Hair follicle dermal papilla cell (primary cell): ENCODE measurements at places on chromosomes 6 and 20. TPM values are rescaled to one million over a fixed set of nuclear protein-coding genes. Genes with fewer than 3 reads are reported as not detected.

The GNAS-AS1 gene
- 0.73 and 0.81 TPM in 2 replicates for total RNA-seq

The SIRPD gene
- not detected in 2 replicates for total RNA-seq

The HS3ST5 gene
- not detected in 2 replicates for total RNA-seq

The MTFR2 gene
- 0.49 and 0.73 TPM in 2 replicates for total RNA-seq

The MATN4 gene
- not detected in 2 replicates for total RNA-seq

The KCNK15 gene
- 115 and 133 TPM in 2 replicates for total RNA-seq

The SLCO4A1 gene
- total RNA-seq: under 0.01 and 0.16 TPM in 2 replicates

The AGPAT1 gene
- 28.1 and 37.0 TPM in 2 replicates for total RNA-seq

The CHMP4B gene
- 27.7 and 30.7 TPM in 2 replicates for total RNA-seq

The RAET1G gene
- total RNA-seq: 1.3 and 1.9 TPM in 2 replicates

The HMGCLL1 gene
- total RNA-seq: 0.16 and 0.24 TPM in 2 replicates

The LKAAEAR1 gene
- not detected in 2 replicates for total RNA-seq

The SCGN gene
- total RNA-seq: not detected in 2 replicates

The SLC32A1 gene
- total RNA-seq: not detected in 2 replicates

The PNPLA1 gene
- total RNA-seq: not detected in 2 replicates

The TUBB2A gene
- total RNA-seq: 120 and 146 TPM in 2 replicates

The TMEM74B gene
- total RNA-seq: not detected in 2 replicates

The OTOR gene
- not detected in 2 replicates for total RNA-seq

The SLC24A3 gene
- 0.49 and 0.73 TPM in 2 replicates for total RNA-seq
